NCI-H82 (cell line): ENCODE measurements at places on chromosomes 7 and 10.

DNA sequence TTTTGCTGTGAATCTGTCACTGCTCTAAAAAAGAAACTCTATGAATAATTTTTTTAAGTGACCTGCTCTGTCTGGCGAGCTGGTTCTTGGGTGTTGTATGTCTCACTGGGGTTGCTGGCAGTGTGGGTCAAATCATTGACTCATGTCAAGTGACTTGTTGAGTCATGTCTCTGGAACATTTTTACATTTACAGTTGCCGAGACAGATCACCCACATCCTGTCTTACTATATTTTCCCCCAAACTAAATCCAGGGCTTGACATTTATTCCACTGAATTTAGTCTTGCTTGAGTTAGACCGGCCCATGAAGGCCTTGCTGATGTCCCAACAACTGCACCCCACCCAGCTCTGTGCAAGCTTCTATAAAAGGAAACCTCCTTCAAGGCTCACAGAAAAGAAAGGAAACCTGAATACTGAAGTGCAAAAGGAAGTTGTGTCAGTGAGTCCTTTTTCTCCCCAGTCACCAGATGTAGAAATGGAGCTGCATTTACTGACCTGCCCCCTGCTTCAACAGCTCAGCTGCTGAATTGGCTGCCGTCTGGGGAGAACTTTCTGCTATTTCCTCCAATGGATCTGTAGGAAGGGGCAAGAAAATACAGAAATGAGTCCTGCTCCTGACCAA is 290.3 kb downstream of the TNS3 start:
- DNase-seq = no peak

- DNase-seq = peak; percentile 83
These were observed 47.4 kb downstream of the MGAM2 start for GRCh38 chr7:142158736-142159496.

GRCh38 chr10:34567659-34568253 is 247.3 kb downstream of the PARD3 start:
- peak; percentile 92 for DNase-seq

DNA sequence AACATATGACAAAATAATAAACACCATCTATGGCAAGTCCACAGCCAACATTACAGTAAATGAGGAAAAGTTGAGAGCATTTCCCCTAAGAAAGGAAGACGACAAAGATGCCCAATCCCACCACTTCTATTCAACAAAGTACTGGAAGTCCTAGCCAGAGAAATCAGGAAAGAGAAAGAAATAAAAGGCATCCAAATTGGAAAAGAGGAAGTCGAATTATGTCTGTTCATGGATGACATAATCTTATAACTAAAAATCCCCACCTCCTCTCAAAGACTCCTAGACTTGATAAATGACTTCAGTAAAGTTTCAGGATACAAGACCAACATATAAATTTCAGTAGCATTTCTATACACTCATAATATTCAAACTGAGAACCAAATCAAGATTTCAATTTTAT is 288.5 kb upstream of the POT1 start:
- DNase-seq = no peak

GRCh38 chr10:64115908-64116643 is 594.9 kb downstream of the REEP3 start:
- DNase-seq = peak; percentile 55

DNA sequence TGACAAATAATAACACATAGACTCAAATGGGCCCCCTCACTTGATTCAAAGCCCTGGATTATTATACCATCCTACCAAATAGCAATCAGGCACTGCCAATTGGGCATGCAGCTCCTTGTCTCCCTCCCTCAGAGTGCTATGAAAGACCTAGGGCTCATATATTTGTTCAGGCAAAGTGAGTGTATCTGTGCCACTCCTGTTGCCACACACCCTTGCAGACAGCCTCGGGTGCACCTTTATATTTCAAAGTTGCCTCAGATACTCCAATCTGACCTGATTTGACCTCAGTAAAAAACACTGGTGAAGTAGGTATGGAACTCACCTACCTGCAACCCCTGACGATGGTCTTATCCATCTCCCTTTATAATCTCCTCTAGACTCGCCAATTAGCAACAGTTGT is 3.0 kb upstream of the NAMPT start:
- DNase-seq = no peak

DNA sequence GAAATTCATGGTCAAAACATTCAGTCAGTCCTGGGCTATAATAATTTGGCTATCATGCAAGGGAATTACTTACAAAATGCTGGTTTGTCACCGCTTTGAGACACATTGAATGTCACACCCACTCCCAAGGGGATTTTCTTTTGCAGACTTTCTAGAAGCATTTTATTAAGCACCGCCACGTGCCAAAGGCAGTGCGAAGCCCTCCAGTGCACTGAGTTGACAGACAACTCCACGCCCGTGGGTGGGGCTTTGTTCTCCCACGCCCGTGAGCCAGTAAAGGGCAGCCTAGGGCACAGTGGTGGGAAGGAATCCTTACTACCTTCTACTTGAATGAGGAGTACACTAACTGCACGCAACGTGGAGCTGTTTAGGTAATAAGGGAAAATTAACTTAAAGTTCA is 515.8 kb downstream of the KCNMA1 start:
- no peak for DNase-seq

DNA sequence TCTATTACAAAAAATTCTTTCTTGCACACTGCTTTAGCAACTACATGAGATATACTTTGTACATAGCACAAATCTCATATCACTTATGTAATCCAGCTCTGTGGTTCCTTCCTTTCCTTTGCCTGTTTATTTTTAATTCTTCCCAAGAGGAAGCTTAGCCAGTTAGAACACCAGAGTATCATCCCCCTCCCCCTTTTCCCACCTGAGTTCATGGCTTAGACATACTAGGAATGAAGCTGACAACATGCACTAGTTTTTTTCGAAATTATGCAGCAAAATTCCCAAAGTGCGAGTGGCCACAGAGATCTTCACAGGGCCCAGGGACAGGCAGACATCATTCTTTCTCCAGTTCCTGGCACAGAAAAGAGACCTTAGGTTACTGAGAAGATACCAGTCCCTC is 17.8 kb downstream of the CAV1 start:
- DNase-seq = no peak

DNA sequence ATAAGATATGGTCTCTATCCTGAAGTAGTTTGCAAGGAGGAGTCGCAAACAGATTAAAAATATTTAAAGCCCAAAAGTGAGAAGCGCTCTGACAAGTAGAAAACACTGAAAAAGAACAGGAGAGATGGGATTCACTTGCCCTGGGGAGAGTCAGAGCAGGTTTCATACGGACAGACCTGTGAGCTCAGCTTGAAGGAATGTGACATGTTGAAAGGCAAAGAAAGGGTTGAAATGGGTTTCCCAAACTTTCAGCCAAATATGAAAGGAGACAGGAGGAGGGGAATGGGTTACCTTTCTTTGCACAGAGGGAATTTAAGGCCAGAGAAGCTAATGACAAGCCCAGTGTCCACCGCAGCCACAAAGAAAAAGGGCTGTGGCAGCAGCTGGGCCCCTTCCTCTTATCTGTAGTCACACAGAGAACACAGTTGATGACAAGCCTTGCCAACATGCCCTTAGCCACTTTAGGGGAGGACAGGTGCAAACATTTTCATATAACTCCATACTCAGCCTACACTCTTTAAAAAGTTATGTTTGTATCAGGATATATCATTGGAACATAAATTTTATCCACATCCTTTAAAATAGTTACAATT is 14.9 kb downstream of the HOXA1 start:
- no peak for DNase-seq

- peak; percentile 14 for DNase-seq
These were observed 140.4 kb downstream of the PIP4K2A start for GRCh38 chr10:22573820-22574569.

- no peak for DNase-seq
These were observed 183.6 kb downstream of the LRRC4 start for GRCh38 chr7:127847641-127848040.

DNA sequence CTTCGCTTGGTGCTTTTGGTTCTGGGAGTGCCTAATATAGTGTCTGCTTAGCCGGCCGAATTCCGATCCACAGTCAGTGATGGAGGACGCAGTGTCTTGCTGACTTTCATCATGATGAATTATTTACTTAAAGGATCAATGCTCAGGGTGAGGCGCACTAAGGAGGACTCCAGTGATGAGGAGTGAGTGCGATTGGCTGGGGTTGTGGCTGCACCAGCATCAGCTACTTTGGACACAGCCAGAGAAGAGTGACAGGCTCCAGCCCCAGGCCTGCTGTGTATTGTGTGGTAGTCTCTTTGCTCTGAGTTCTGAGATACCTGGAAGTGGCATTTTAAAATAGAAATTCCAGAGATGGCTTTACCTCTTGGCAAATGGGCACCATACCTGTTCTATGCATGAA is 73.3 kb upstream of the ANLN start:
- peak; percentile 49 for DNase-seq

DNA sequence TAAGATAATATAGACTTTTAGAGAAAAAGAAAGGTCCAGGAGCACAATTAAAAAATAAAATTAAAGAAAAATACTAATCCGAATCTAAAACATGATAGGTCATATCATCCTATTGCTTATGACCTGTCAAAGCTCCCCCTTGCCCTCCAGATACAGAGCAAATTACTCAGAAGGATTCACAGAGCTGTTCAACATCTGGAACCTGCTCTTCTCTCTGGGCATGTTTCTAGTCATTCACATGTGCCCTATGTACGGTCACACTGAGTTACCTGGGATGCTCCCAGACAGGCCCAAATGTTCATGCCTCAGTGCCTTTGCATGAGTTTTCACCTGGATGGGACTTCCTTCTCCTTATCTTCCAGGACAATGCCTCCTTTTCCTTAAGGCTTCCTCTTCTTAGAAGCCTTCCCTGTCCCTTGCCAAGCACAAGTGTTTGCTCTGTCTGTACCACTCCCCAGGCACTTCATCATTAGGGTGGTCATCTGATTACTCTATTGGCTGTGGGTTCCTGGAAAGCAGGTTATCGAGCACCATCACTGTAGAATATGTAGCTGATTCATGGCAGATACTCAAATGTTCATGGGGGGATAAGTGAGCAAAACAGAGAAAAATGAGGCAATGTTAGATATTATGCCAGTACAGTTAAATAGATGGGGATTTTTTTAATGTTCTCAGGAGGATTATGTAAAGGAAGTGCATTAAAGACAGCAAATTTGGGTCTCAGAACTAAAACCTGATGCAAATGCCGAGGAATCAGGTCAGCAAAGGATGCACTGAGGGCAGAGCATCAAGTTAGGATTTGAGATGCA is 12.0 kb upstream of the AOAH start:
- DNase-seq = no peak

- DNase-seq = no peak
These were observed 69.1 kb downstream of the DIP2C start for GRCh38 chr10:620417-620816.

- no peak for DNase-seq
These were observed 174.8 kb downstream of the RTKN2 start for GRCh38 chr10:62093863-62094291.

DNA sequence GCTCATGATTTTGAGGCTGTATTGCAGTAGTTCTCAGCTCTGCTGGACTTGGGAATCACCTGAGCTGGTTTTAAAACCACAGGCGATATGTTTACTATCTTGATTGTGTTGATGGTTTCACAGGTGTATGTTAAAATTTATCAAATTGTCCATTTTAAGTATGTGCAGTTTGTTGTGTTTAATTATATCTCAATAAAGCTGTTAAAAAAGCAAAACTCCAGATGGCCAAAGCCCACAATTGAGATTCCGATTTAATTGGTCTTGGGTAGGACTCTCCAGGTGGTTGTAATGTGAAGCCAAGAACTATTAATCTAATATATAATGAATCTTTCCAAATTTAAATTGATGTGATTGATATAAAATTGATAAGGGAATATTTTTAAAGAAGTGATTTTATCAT is 48.6 kb downstream of the NRCAM start:
- no peak for DNase-seq
